ENCODE measurements at places on chromosomes 1 and 21.
A peak's percentile ranks its signal among the peaks of the same experiment; 100 is the strongest.

DNA sequence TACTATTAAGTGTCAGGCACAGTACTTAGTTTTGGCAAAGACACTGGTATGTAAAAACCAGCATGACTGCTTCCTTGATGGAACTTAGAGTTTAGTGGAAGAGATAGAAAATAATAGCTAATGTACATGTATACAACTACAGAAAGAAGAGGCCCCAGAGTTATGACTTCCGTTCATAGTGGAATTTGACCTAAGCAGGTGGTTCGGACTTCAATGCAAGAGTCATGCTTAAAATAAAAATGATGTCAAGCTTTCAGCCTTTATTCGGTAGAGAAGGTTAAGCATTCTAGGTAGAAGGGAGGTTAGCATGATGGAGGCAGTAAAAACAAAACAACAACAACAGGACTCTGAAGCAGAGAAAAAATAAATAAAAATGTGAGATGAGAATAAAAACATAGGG is 165.9 kb downstream of the KCNT2 start:
- ATAC-seq = no peak

- no peak for ATAC-seq
Observed at GRCh38 chr1:18653916-18654315, 23.3 kb downstream of the PAX7 start.

GRCh38 chr1:22854688-22855565 is 117.7 kb downstream of the LACTBL1 start:
- ATAC-seq = no peak

- no peak for ATAC-seq
Observed at GRCh38 chr1:206896261-206896660, 982 bp upstream of the IL24 start.

- ATAC-seq = peak; percentile 82
Observed at GRCh38 chr1:243343970-243344937, 88.4 kb downstream of the SDCCAG8 start.

All from SK-N-SH treated with all-trans-retinoic acid at 6 μM for 48 hours (cell line).